ENCODE measurements at places on chromosomes 2 and 18.

GRCh38 chr18:69734536-69734935, 213.1 kb downstream of the CD226 start:
- H3K4me1 ChIP-seq, result no peaks in the 10 kb centered on the region
- no peak overlapping the region for H3K4me3 ChIP-seq
- H3K27me3 ChIP-seq, result no peaks in the 10 kb centered on the region

DNA sequence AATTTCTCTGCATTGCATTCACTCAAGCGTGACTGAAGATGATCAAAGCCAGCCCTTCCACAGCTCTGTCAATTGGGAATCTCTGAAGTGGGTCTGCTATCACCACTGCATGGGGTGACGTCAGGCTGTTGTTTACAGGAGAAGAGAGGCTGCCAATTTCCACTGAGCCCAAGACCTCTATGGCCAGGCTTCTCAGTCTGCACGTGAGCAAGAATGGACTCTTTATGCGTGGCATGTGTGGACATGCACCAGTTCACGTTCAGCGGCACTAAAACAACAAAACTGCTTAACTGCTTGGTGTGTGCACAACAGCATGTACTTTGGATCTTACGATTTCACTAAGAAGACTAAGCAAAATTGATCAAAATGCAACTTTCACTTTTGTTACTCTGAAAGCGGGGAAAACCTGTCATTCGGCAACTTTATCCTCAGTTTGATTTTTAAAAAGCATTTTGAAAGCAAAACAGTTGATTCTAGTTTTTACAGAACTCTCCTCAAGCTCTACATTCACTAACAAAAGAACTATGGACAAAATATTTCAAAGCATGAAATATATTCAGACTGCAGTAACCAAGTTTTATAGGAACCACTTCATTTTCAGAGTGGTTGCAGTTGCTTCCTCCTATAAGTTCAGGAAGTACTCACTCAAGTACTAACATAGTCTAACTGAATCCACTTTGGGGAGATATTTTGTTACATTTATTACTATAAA, 77.0 kb upstream of the SERTAD2 start:
- no peaks in the 10 kb centered on the region for H3K36me3 ChIP-seq
- DNase-seq, result peak; percentile 20
- peaks cover 4% of the 10 kb centered on the region for H3K4me1 ChIP-seq
- H3K27me3 ChIP-seq, result no peaks in the 10 kb centered on the region

DNA sequence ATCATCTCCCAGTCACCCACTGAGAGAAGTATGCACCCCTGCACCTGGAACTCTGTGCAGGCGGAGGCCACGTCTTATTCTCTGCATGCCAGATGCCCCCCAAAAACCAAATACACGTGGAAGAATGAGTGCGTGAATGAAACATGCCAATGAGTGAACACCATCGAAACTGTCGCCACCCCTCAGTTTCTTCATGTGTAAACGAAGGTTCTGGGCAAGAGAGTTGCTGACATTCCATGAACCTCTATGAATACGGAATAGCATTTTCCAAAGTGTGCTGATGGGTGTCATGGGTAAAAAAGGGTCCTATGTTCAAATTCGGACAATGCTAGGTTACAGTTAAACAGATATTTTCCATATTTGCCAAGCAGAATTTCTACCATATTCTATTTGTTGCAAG, 19.8 kb downstream of the FER1L5 start:
- no peaks in the 10 kb centered on the region for H3K36me3 ChIP-seq
- no peaks in the 10 kb centered on the region for H3K27me3 ChIP-seq
- H3K4me1 ChIP-seq, result no peaks in the 10 kb centered on the region
- H3K4me3 ChIP-seq, result no peak overlapping the region
- no peak for DNase-seq

DNA sequence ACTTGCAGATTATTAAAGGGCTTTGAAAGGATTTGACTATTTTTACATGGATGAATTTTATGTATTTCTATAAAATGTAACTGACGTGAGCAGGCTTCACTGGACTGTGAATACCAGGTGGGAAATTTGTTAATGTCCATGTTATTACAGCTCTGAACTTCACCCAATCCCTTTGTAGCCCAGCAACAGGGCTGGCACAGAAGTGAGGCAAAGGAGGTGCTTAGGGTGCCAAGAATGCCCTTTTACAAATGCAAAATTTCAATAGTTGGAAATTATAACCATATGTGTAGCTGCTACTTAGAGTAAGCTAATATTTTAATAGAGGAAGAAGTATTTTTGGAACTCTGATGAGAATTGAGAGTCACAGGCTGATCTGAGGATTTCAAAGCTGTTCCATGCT, 53.7 kb upstream of the FAM98A start:
- no peaks in the 10 kb centered on the region for H3K36me3 ChIP-seq
- no peaks in the 10 kb centered on the region for H3K4me1 ChIP-seq
- H3K27ac ChIP-seq, result no peak overlapping the region
- H3K4me3 ChIP-seq, result no peak overlapping the region

GRCh38 chr2:238220274-238220891, 16.9 kb upstream of the ILKAP start:
- H3K4me1 ChIP-seq, result no peaks in the 10 kb centered on the region
- H3K27me3 ChIP-seq, result no peaks in the 10 kb centered on the region
- DNase-seq, result no peak
- H3K4me3 ChIP-seq, result no peak overlapping the region
- H3K36me3 ChIP-seq, result no peaks in the 10 kb centered on the region

GRCh38 chr2:144239306-144239705, 280.6 kb downstream of the ZEB2 start:
- H3K27ac ChIP-seq, result no peak overlapping the region
- no peak for DNase-seq
- no peaks in the 10 kb centered on the region for H3K36me3 ChIP-seq
- H3K4me3 ChIP-seq, result no peak overlapping the region

DNA sequence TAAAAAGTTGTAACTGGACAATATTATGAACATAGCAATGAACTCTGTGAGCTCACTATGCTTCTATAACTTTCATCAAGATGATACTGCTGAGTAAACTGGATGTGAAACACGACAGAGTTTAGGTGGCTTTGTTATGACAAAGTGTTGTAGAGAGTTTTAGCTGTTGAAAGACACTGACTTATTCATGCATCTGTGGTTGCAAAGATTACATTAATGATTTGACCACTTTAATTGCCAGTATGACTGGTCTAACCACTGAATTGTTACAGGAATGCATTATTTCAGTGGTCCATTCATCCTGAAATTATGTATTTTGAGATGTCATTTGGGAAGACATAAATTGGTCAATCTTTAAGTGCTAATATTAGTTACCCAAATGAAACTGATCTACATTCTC, 117.9 kb downstream of the SPHKAP start:
- DNase-seq, result no peak
- no peaks in the 10 kb centered on the region for H3K36me3 ChIP-seq
- no peak overlapping the region for H3K4me3 ChIP-seq
- no peaks in the 10 kb centered on the region for H3K27me3 ChIP-seq

GRCh38 chr2:191670076-191670475, 7.9 kb upstream of the NABP1 start:
- no peak overlapping the region for H3K27ac ChIP-seq
- H3K4me1 ChIP-seq, result peaks cover 6% of the 10 kb centered on the region
- no peak for DNase-seq
- H3K27me3 ChIP-seq, result no peaks in the 10 kb centered on the region
- H3K36me3 ChIP-seq, result no peaks in the 10 kb centered on the region
- H3K4me3 ChIP-seq, result no peak overlapping the region

GRCh38 chr2:184119989-184120800, 478.1 kb upstream of the ZNF804A start:
- no peaks in the 10 kb centered on the region for H3K36me3 ChIP-seq
- H3K27ac ChIP-seq, result no peak overlapping the region
- no peaks in the 10 kb centered on the region for H3K27me3 ChIP-seq
- no peaks in the 10 kb centered on the region for H3K4me1 ChIP-seq

- no peak overlapping the region for H3K4me3 ChIP-seq
- DNase-seq, result no peak
- no peak overlapping the region for H3K27ac ChIP-seq
- no peaks in the 10 kb centered on the region for H3K4me1 ChIP-seq
- H3K27me3 ChIP-seq, result no peaks in the 10 kb centered on the region
- peaks cover 20% of the 10 kb centered on the region for H3K36me3 ChIP-seq
These were observed 33.4 kb downstream of the XRCC5 start for GRCh38 chr2:216142540-216142939.

- no peaks in the 10 kb centered on the region for H3K27me3 ChIP-seq
- H3K36me3 ChIP-seq, result no peaks in the 10 kb centered on the region
- no peak overlapping the region for H3K27ac ChIP-seq
- no peak for DNase-seq
- H3K4me3 ChIP-seq, result no peak overlapping the region
These were observed 198.7 kb downstream of the CCDC85A start for GRCh38 chr2:56382466-56382865.

- no peak overlapping the region for H3K4me3 ChIP-seq
- H3K36me3 ChIP-seq, result no peaks in the 10 kb centered on the region
- no peak overlapping the region for H3K27ac ChIP-seq
These were observed 9.1 kb upstream of the UBXN4 start for GRCh38 chr2:135732561-135732960.

- H3K4me1 ChIP-seq, result no peaks in the 10 kb centered on the region
- peak; percentile 52 for DNase-seq
- no peaks in the 10 kb centered on the region for H3K27me3 ChIP-seq
- H3K27ac ChIP-seq, result no peak overlapping the region
- H3K4me3 ChIP-seq, result no peak overlapping the region
- no peaks in the 10 kb centered on the region for H3K36me3 ChIP-seq
These were observed 497.3 kb downstream of the CCDC85A start for GRCh38 chr2:56680971-56681631.

GRCh38 chr2:97982621-97983020, 13.1 kb downstream of the TMEM131 start:
- no peaks in the 10 kb centered on the region for H3K27me3 ChIP-seq
- no peak overlapping the region for H3K27ac ChIP-seq
- peaks cover 2% of the 10 kb centered on the region for H3K36me3 ChIP-seq

DNA sequence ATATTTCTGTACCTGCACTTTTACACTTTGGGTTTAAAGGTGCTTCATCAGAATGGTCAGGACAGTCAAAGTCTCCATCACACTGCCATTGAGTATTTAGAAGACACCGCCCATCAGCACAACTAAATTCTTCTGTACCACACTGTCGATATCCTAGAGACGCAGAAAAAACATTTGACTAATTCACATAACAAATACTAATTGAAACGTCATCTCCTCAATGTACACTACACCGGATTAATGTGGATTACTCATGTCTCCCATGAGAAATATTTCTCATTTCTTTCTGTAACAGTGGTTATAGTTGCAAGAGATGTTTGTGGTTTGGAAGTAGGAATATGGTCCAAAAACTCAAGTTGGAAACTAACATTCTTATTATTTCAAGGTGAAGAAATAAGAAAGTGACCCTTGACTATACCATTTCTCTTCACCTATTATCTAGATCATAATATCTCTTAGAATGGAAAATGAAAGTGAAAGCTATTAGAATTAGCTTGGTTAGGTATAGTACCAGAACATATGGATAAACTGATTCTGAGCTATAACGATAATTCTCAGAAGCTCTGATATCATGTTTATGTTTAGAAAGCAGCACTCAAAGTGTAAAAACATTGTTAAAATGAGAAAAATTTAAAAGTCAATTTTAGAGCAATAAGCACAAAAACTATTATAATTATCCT, 1627.7 kb downstream of the LRP1B start:
- no peaks in the 10 kb centered on the region for H3K27me3 ChIP-seq
- H3K4me1 ChIP-seq, result no peaks in the 10 kb centered on the region
- H3K36me3 ChIP-seq, result no peaks in the 10 kb centered on the region
- H3K27ac ChIP-seq, result no peak overlapping the region

DNA sequence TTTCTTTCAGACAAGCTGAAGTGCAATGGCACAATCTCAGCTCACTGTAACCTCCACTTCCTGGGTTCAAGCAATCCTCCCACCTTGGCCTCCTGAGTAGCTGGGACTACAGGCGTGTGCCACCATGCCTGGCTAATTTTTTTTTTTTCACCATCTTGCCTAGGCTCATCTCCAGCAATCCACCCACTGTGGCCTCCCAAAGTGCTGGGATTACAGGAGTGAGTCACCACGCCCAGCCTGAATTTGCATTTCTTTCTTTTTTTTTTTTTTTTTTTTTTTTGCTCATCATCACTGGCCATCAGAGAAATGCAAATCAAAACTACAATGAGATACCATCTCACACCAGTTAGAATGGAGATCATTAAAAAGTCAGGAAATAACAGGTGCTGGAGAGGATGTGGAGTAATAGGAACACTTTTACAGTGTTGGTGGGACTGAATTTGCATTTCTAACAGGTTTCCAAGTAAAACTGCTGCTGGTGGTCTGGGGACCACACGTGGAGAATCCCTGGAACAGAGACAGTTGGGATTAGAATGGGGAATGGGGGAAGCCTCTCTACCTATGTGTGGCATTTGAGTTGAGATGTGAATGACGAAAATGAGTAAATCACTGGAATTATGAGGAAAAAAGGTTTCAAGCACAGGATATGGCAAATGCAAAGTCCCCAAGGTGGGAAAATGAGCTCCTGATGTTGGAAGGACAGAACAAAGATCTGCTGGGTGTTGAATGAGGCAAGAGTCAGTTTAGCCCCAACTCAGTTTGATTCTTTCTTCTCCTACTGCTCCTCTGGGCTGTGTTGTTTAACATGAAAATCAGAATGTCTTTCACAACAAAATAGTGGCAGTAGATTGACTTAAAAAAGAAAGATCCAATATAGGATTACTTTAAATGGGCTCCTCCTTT, 88.8 kb upstream of the MAP4K4 start:
- H3K4me3 ChIP-seq, result no peak overlapping the region
- H3K4me1 ChIP-seq, result no peaks in the 10 kb centered on the region
- no peak overlapping the region for H3K27ac ChIP-seq

DNA sequence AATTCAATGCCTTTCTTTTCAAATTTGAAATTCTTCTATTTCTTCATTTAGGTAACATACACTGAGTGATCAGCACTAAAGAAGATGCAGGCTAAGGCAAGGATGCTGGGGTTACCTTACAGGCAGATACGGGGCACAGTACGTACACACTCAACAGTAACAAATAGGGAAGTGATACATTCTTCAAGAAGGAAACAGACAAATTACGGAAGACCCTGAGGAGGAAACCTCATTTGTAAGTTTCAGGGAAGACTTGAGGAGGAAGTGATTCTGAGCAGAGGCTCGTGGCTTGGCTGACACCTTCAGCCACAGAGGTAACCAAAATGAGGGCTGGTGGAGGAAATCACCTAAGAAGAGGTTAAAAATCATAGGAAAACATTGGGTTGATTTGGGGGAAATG, 1108.3 kb upstream of the KLHL29 start:
- H3K4me1 ChIP-seq, result no peaks in the 10 kb centered on the region
- H3K36me3 ChIP-seq, result no peaks in the 10 kb centered on the region
- no peak overlapping the region for H3K27ac ChIP-seq
- no peaks in the 10 kb centered on the region for H3K27me3 ChIP-seq
- DNase-seq, result no peak

DNA sequence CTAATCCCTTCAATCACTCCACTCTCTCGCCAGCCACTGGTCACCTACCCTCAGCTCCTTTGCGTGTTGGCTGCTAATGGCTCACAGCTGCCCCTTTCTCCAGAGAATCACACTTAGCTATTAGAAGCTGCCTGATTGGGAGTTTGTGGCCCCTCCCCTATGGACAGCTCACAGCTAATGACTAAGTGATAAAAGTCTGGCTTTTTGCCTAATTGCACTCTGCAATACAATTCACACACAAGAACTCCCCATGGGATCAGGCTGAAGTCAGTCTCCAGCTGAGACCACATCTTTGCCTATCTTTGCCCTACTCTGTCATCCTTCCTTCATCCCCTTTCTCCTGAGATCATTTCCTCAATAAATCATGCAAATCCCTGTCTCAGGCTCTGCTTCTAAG, 701.9 kb upstream of the RAB6C start:
- no peaks in the 10 kb centered on the region for H3K36me3 ChIP-seq
- no peaks in the 10 kb centered on the region for H3K4me1 ChIP-seq
- DNase-seq, result no peak
- no peak overlapping the region for H3K4me3 ChIP-seq

All from trophoblast cell (in vitro differentiated cells and primary cell).